Karpas-422 (cell line): ENCODE measurements at places on chromosomes 6 and 20. TPM values are rescaled to one million over a fixed set of nuclear protein-coding genes. Genes with fewer than 3 reads are reported as not detected.

The MAP7 gene
- total RNA-seq = not detected in 2 replicates

The NT5E gene
- total RNA-seq = not detected in 2 replicates

The LIN28B gene
- total RNA-seq = 9.5 and 21.4 TPM in 2 replicates

The ADIG gene
- not detected in 2 replicates for total RNA-seq

The BIRC7 gene
- 10.7 and 23.3 TPM in 2 replicates for total RNA-seq

The GINM1 gene
- total RNA-seq = 14.1 and 21.7 TPM in 2 replicates

The MEP1A gene
- not detected in 2 replicates for total RNA-seq

- H3K27me3 ChIP-seq = no peaks in the 10 kb centered on the region
- no peaks in the 10 kb centered on the region for H3K4me1 ChIP-seq
- no peaks in the 10 kb centered on the region for H3K36me3 ChIP-seq
- no peak overlapping the region for H3K27ac ChIP-seq
These were observed 185.0 kb downstream of the HS3ST5 start for GRCh38 chr6:114157848-114158247.

DNA sequence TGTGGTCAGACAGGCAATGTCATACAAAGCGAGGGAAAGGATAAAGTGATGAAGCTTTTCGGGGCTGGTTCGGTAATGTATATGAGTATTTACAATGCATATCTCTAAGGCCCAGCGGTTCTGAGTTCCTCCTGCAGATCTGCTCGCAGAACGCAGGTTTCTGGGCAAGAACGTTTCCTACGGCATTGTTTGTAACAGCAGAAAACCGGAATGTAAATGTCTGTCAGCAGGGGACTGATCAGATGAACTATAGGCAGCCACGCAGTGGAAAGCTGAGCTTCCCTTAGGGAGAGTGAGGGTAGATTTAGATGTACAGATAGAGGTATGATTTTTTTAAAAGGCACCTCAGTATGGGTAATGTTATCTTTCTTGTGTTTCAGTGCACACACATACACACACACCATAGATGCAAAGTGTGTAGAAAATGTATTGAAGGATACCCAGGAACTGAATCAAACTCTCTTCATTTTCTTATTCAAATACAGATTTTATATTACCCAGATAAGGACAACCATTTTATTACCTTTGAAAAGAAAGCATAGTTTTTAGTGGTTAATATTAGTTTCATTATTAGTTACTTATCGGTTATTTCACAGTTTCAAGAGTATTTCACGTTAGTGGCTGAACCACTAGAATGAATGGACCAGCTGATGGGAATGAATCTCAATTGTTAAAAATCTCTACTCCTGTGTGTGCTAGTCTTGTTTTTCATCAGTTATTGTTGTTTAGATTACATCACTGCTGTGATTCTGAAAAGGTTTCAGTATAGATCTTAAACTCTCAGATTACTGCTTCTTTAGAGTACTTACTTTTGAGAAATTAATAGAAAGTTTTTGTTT, 56.2 kb downstream of the SNX9 start:
- H3K27me3 ChIP-seq = no peaks in the 10 kb centered on the region

GRCh38 chr6:5132731-5133130, 47.6 kb downstream of the PPP1R3G start:
- H3K27me3 ChIP-seq = no peaks in the 10 kb centered on the region
- no peaks in the 10 kb centered on the region for H3K36me3 ChIP-seq
- H3K27ac ChIP-seq = no peak overlapping the region
- no peak for DNase-seq

GRCh38 chr6:44642870-44643522, 255.5 kb downstream of the CDC5L start:
- no peaks in the 10 kb centered on the region for H3K27me3 ChIP-seq
- no peak overlapping the region for H3K4me3 ChIP-seq
- DNase-seq = no peak
- no peaks in the 10 kb centered on the region for H3K4me1 ChIP-seq
- no peaks in the 10 kb centered on the region for H3K36me3 ChIP-seq
- H3K27ac ChIP-seq = no peak overlapping the region

- H3K27ac ChIP-seq = no peak overlapping the region
- no peak for DNase-seq
- peaks cover 6% of the 10 kb centered on the region for H3K4me1 ChIP-seq
- H3K36me3 ChIP-seq = no peaks in the 10 kb centered on the region
These were observed 44.6 kb downstream of the TAF4 start for GRCh38 chr20:62020935-62021701.

DNA sequence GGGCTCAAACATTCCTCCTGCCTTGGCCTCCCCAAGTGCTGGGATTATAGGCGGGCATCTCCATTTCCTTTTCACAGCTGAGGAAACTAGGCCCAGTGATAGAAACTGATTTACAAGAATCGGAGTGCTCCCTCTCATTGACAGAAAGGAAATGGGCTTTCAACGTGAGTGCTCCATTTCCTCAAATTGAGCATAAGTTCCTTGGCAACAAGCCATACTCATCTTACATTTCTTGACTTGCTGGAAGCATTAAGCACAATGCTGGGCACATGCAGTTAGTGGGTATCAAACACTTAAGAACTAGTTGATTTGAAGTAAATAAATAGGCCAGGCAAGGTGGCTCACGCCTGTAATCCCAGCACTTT, 54.7 kb downstream of the FGD2 start:
- H3K27me3 ChIP-seq = no peaks in the 10 kb centered on the region
- H3K27ac ChIP-seq = no peak overlapping the region
- H3K4me1 ChIP-seq = no peaks in the 10 kb centered on the region
- H3K36me3 ChIP-seq = no peaks in the 10 kb centered on the region

DNA sequence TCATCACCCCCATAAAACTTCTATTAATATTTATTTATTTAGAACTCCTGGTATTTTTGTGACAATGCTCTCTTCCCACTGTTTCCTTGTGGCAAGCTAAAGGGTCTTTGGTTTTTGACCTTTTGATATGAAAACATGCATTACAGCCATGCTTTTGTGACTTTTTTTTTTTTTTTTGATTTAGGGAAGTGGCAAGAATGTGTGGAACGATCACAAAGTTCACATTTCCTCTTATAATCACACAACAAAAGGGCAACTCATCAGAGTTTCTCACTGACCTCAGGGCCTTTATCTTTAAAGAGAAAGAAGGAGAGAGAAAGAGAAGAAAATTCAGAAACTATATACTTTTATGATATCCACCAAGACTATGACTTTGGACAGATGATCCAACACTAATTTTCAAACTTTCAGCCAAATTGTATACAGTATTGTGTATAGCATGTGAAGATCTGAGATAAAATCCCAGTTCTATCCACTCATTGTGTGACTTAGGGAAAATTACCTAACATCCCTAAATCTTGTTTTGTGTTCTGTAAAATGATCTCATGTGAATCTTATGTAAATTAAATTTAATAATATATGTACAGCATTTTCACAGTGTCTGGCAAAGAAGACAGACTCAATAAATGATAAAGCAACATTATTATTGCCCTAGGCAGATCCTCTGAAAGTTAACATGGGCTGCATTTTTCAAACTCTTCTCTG, 106.8 kb upstream of the MARCKS start:
- no peaks in the 10 kb centered on the region for H3K27me3 ChIP-seq
- no peak overlapping the region for H3K4me3 ChIP-seq
- no peak overlapping the region for H3K27ac ChIP-seq
- no peak for DNase-seq

DNA sequence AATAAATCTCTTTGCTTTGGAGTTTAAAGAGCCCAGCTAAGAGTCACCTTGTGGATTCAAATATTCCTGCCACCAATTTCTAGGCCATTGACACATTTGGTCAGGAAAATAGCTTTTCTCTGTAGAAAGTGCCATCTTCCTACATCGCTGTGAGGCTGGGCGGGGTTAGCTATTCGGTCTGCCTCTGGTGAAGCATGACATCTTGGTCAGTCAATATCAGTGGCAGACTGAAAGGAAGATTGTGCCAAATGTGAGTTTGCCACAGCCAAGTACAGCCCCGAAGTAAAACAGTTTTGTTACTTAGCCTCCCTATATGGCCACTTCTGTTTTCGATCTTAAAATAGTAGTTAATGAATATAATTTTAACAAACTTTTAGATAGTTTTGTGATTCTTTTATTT, 65.5 kb upstream of the FABP7 start:
- H3K36me3 ChIP-seq = no peaks in the 10 kb centered on the region
- no peak for DNase-seq
- H3K4me3 ChIP-seq = no peak overlapping the region
- no peaks in the 10 kb centered on the region for H3K4me1 ChIP-seq
- H3K27me3 ChIP-seq = no peaks in the 10 kb centered on the region

DNA sequence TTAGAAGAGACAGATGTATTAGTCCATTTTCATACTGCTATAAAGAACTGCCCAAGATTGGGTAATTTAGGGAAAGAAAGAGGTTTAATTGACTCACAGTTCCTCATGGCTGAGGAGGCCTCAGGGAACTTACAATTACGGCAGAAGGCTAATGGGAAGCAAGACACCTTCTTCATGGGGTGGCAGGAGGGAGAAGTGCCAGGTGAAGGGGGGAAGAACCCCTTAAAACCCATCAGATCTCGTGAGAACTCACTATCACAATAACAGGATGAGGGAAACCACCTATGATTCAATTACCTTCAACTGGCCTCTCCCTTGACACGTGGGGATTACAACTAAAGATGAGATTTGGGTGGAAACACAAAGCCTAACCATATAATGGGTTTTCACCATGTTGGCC, 28.9 kb upstream of the PNRC1 start:
- H3K27ac ChIP-seq = no peak overlapping the region
- no peak for DNase-seq
- no peaks in the 10 kb centered on the region for H3K4me1 ChIP-seq
- no peaks in the 10 kb centered on the region for H3K27me3 ChIP-seq
- H3K4me3 ChIP-seq = no peak overlapping the region
- no peaks in the 10 kb centered on the region for H3K36me3 ChIP-seq

DNA sequence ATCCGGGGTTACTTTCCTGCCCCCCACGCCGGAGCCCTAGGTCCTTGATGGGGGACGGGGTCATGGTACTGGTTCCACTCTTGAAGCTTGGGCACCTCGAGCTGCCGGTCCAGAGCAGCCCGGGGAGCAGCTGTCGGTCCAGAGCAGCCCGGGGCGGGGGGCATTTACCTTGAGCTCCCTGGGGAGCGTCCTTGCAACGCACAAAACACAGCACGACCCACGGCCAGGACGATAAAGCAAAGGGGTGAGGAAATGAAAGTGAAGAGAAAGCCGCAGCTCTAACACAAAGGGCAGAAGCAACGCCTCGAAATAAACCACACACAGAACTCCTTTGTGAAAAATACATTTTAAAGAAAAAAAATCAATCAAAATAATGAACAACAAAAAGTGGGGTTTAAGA, 39.1 kb downstream of the KCNQ2 start:
- no peak for DNase-seq
- H3K4me1 ChIP-seq = no peaks in the 10 kb centered on the region
- no peaks in the 10 kb centered on the region for H3K27me3 ChIP-seq
- H3K27ac ChIP-seq = no peak overlapping the region
- H3K4me3 ChIP-seq = no peak overlapping the region

DNA sequence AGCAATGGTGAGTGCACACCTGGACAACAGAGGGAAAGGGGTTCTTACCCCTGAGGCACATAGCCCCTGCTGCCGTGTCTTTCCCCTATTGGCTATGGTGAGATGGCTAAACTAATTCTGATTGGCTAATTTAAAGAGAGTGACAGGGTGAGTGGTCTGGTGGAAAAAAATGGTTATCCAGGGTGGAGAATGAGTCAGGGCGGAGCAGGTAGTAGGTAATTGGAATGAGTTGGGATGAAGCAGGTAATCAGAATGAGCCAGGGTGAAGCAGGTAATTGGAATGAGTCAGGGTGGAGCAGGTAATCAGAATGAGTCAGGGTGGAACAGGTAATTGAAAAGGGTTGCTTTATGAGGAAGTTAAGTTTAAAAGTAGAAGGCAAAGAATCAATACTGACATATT, 200.3 kb downstream of the EYA4 start:
- no peak overlapping the region for H3K27ac ChIP-seq
- no peaks in the 10 kb centered on the region for H3K36me3 ChIP-seq
- DNase-seq = no peak
- H3K4me1 ChIP-seq = no peaks in the 10 kb centered on the region
- no peaks in the 10 kb centered on the region for H3K27me3 ChIP-seq
- H3K4me3 ChIP-seq = no peak overlapping the region

GRCh38 chr20:44454306-44454963, 21.2 kb upstream of the TTPAL start:
- DNase-seq = no peak
- H3K4me3 ChIP-seq = no peak overlapping the region
- H3K36me3 ChIP-seq = no peaks in the 10 kb centered on the region
- H3K27me3 ChIP-seq = no peaks in the 10 kb centered on the region
- no peak overlapping the region for H3K27ac ChIP-seq

- no peak for DNase-seq
- no peaks in the 10 kb centered on the region for H3K36me3 ChIP-seq
- H3K4me1 ChIP-seq = no peaks in the 10 kb centered on the region
- no peaks in the 10 kb centered on the region for H3K27me3 ChIP-seq
- no peak overlapping the region for H3K4me3 ChIP-seq
These were observed 467.4 kb upstream of the ID4 start for GRCh38 chr6:19369785-19370184.

- no peak overlapping the region for H3K4me3 ChIP-seq
- no peak overlapping the region for H3K27ac ChIP-seq
- no peaks in the 10 kb centered on the region for H3K27me3 ChIP-seq
- H3K36me3 ChIP-seq = no peaks in the 10 kb centered on the region
- H3K4me1 ChIP-seq = no peaks in the 10 kb centered on the region
These were observed 21.3 kb downstream of the PRSS16 start for GRCh38 chr6:27268803-27269202.

DNA sequence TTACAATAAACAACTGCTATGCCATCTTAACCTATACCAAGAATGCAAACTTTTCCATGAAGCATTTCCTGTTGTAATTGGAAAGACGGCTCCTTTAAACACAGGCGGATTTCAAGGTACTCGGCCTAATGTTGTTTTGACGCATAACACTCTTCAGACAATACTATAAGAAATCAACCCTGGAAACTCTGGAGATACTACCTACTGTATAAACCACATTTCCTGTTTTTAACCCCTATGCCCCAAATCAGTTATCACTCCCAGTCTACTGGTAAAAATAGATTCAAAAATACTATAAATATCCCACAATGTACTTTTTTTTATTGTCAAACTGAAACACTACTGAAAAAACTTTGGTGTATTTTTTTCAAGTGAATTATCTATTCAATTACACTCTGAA, 118.1 kb downstream of the IRF4 start:
- no peaks in the 10 kb centered on the region for H3K4me1 ChIP-seq
- H3K27me3 ChIP-seq = no peaks in the 10 kb centered on the region
- H3K36me3 ChIP-seq = no peaks in the 10 kb centered on the region

- H3K36me3 ChIP-seq = no peaks in the 10 kb centered on the region
- no peaks in the 10 kb centered on the region for H3K27me3 ChIP-seq
- no peak overlapping the region for H3K4me3 ChIP-seq
- no peaks in the 10 kb centered on the region for H3K4me1 ChIP-seq
- no peak overlapping the region for H3K27ac ChIP-seq
These were observed 557.4 kb upstream of the EYS start for GRCh38 chr6:66264376-66264775.

DNA sequence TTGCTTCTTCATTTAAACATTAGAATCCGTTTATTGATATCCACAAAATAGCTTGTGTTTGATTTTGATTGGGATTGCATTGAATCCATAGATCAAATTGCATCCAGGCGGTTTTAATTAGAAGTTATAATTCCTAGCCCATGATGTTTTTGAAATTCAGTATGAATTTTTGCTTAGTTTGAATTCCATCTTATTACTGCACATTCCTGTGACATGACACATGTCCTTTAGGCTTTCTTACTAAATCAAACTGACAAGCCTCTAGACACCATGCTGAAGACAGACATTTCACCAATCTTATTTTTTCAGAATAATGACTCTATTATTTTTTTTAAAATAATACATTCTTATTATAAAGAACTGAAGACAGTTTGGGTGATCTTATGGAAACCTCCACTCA, 21.4 kb upstream of the PI16 start:
- H3K4me1 ChIP-seq = no peaks in the 10 kb centered on the region
- H3K27ac ChIP-seq = no peak overlapping the region
- no peak overlapping the region for H3K4me3 ChIP-seq
